ENCODE measurements at places on chromosomes 2 and 18.

DNA sequence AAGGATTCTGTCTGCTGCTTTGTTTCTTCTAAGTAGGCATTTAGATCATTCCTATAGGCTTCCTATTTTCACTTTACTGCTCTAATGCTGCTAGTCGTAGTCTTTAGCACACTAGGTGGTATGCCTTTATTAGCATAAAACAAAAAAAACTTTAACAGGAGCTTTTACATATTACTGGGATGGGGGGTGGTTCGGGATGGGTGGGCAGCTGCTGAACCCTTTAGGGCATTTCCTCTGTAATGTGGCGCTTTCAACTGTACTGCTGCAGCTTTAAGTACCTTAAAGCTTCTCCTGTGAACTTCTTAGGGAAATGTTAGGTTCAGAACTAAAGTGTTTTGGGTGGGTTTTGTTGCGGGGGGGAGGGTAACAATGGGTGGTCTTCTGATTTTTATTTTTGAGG lies 41.3 kb downstream of the ACTR2 start:
- DNase-seq: no peak

- DNase-seq: peak; percentile 5
Observed at GRCh38 chr2:239283288-239283945, 117.4 kb downstream of the HDAC4 start.

DNA sequence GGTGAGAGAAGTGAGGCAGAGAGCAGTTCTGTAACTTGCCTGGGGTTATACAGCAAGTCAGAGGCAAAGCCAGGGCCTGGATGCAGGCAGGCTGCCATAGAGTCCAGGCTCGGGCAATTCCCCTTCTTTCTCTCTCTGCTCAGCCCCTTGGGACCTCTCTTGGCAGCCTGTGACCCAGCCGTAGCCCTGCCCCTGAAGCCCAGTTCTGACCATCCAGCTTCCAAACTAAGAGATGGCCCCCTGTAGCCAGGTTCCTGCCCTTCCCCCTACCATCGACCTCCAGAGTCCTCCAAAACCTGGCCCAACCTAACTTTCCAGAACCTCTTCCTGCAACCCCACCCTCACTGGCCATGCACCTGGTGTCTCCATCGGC lies 201.2 kb downstream of the CTIF start:
- no peak for DNase-seq

DNA sequence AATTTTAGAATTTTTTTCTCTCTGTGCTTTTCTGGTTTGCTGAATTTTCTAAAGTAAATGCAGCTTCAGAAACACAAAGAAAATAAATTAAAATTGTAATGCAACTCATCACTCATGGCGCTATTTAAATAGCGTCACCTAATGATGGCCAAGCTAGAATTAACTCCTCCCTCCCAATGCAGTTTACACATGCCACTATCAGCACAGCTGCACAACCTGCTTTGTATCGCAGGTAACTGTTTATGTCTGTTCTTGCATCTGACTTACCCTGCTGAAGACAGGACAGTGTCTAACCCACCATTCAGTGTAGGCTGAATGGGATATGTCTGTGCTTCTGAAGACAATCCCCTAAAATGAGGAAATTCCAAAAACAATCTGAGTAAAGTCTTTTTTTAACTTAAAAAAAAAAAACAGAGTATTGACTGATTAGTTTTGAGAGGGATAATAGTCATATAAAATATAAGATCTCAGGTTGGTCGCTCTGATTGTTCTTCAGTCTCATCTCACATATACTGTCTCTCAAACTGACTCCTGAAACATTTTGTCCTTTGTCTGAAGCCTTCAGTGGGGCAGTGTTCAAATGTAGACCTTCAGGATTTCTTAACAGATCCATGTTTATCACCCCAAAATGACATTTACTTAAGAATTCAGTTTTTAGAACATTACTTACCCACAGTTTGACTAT lies 271.4 kb downstream of the ZEB2 start:
- DNase-seq: no peak

- DNase-seq: no peak
Observed at GRCh38 chr2:138090330-138090729, 126.1 kb downstream of the HNMT start.

DNA sequence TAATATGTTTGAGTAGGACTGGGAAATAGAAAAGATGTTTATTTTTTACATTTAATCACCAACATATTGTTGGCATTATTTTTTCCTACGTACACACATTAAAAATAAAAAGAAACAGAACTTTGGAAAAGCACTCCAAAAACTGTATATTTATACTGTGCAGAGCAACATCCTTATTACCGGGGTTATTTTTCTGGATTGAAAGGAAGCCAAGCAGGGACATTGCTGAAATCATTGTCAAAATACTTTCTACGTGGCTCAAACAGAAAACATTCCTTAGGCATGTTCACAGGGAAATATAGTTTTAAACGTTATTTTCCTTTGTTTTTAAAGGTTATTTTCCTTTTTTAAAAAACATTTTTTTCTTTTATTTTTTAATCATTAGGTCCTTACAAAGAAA lies 315.0 kb upstream of the SMIM21 start:
- DNase-seq: no peak

GRCh38 chr2:170651624-170652325 lies 63.4 kb upstream of the SP5 start:
- DNase-seq: no peak

DNA sequence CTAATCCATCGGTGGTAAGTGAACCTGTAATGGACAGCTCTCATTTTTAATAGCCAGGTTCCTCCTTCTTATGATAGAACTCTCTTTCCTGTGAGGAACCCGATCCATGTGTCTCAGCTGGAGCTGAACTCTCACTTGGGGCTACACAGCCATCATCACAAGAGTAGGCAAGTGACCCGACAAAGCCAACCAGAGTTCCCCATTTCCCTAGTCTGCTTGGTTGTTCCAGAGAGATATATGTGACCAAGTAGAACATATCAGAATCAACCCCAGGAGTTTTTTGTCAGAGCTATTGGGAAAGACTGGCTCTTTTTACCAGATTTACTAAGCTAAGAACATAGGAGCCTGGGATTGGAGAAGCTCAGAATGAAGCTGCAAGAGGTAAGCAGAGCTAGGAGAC lies 14.6 kb upstream of the HNRNPLL start:
- no peak for DNase-seq

GRCh38 chr18:70296289-70296688 lies 7.4 kb downstream of the SOCS6 start:
- no peak for DNase-seq
